Left colon (tissue), 2 donors: ENCODE measurements at places on chromosomes 3 and 15. TPM values are rescaled to one million over a fixed set of nuclear protein-coding genes. Genes with fewer than 3 reads are reported as not detected.

GRCh38 chr3:150913133-150913922 lies 8.1 kb upstream of the MINDY4B start:
- no peak for DNase-seq

DNA sequence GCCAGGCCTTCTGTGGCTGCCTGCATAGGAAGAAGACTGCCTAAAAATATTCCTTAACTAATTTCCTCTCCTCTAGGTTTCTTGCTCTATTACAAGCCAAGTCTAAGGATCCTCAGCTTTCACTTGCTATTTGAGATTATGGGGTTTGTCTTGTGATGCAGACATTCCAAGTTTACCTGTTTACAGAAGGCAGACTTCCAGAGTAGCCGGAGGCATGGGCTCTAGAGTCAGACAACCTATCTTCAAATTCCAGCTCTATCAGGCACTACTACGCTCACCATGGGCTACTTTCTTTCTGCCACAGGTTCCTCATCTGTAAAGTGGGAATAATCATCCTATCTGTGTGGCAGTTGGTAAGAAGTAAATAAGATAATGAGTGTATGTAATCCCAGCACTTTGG lies 95.6 kb upstream of the BCL6 start:
- no peak for DNase-seq

DNA sequence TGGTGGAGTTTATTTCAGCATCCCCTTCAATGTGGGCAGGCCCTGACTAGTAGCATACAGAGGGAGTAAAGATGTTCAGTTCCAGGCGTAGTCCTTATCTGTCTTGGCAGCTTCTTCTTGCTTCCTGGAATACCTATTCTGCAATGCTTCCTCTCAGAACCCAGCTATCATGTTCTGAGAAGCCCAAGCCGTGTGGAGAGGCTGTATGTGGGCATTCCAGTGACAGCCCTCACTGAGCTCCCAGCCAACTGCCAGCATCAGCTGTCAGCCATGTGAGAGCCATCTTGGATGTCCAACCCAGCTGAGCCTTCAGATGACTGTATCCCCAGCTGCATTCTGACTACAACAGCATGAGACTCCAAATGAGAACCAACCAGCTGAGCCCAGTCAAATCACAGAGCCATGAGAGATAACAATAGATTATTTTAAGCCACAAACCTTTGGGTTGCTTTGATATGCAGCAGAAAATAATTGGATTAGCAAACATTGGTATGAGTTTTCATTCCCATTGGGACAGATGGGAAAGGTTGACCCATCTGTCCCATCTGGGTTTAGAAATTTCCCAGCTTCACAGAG lies 8.4 kb upstream of the CMTM7 start:
- DNase-seq: no peak

DNA sequence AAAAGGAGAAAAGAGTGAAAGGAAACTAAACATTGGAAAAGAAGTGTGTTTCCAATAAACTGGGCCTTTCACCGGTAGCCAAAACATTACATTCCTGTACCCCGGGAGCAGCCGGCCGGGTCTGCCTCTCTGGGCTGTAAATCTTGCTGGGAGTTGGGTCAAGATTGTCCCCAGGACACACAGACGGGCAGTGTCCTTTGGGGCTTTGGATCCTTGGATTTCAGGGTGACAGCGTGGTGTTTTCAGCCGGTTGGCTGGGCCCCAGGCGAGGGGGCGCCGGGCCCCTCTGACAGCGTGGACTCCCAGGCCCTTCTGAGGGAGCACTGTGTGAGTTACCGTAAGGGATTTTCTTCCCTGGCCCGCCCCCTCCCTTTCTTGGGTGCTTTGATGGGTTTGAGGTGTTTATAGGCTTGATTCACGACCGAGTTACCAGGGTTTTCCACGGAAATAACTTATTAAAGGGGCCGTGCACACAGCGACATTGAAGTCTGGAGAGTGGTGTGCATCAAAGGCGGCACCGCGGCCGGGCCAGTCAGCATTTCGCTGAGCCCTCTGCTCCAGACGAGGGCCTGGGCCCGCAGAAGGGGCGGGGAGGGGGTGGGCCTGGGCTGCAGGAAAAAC lies 27.4 kb downstream of the SMAD6 start:
- no peak for DNase-seq

GRCh38 chr3:161403251-161403650 lies 31.9 kb upstream of the SPTSSB start:
- DNase-seq: no peak

GRCh38 chr3:142963234-142963515 lies 299 bp downstream of the PAQR9 start:
- DNase-seq: no peak

DNA sequence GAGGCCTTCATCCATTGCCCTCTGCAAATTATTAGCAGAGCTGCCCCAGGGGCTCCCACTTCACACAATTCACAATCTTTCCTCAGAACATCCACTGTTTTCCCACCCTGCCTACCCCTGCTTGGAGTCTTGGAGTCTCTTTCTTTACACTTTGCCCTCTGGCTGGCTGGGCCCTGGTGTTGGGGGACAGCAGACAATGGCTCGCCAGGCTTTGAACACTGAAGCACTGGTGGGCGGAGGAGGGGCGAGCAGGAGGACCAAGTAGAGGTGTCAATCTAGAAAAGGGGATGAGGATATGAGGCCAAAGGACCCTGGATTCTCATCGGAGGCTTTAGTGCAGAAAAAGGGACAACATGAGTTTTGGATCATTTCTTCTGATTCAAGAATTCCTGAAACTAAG lies 212.0 kb downstream of the NR1D2 start:
- no peak for DNase-seq

- no peak for DNase-seq
Observed at GRCh38 chr3:134749802-134750553, 45.1 kb upstream of the EPHB1 start.

DNA sequence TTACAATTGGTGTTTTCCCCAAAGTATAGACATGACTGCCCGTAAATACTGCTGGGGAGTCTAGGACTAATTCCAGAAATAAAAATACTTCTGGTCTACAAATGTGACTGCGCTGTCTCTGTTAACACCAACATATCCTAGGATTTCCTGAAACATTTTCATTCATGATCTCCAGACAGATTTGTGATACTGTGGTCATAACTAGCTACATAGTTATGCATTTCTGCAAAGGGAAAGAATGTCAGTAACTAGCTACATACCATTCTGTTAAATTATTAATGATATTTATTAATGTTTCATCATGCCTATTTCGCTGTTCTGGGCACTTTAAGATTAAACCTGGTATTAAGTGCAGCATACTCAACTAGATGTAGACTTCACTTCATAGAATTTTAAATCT lies 33.3 kb downstream of the SETD5 start:
- no peak for DNase-seq

DNA sequence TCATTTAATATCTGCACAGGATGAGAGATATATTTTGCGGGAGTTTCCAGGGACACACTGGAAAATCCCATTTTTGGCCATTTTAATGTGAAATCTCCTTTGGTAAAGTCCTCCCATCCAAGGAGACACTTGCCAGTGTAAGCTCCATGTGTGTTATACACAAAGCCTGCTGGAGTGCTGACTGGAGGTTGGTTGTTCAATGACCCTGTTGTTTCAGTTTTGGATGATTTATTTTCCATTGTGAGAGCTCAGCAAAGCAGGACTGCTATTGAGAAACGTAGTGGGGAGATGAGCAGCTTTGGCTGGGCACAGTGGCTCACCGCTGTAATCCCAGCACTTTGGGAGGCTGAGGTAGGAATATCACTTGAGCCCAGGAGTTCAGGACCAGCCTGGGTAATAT lies 127.7 kb downstream of the NUP210 start:
- DNase-seq: no peak

DNA sequence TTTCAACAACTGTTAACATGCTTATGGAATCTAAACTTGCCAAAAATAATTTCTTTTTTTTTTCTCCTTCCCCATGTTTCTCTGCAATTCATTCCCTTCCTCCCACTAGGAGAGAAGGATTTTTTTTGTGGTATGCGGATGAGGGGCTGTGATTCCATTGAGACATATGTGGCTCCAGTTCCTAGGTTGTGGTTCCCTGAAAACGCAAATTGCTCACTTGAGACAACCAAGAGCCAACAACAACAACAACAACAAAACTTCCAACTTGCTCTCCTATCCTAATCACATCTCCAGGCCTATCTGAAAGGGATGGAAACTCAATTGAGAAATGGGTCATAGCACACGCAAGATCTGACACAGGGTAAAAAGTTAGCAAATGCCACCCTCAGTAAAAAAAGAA lies 406.5 kb upstream of the TGFBR2 start:
- no peak for DNase-seq

GRCh38 chr3:138875754-138876664 lies 41.3 kb upstream of the PIK3CB start:
- no peak for DNase-seq

- DNase-seq: no peak
Observed at GRCh38 chr3:21825684-21826083, 74.7 kb upstream of the ZNF385D start.

PSTPIP1 gene
- total RNA-seq: 7.2 TPM

CYP1A2 gene
- not detected for total RNA-seq

C3orf38 gene
- 24.2 TPM for total RNA-seq

MESP2 gene
- total RNA-seq: 1.0 TPM

HACD3 gene
- 29.9 TPM for total RNA-seq

TMEM207 gene
- not detected for total RNA-seq

SNTN gene
- 0.39 TPM for total RNA-seq

FOXB1 gene
- total RNA-seq: not detected

ANKRD63 gene
- not detected for total RNA-seq
